Stimulated activated CD4-positive, alpha-beta T cell treated with anti-CD3 and anti-CD28 coated beads, Interleukin-15, amount 100 ng/mL, for 1 hour (primary cell): ENCODE measurements at places on chromosomes 12 and 14.

DNA sequence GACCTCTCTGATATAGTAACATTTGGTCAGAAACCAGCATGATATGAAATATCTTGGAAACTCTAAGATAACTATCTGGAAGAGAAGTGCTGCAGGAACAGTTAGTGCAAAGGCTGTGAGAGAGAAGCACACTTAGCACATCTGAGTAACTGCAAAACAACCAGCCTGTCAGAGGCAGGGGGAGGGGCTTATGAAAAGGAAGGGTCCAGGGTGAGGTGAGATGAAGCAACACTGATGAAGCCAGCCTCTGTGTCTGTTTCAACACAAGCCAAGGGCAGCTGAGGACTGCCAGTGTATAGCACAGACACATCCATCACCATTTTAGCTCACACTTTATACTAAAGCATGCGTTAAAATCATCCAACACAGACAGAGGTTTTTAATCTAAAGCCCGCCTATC, 37.4 kb upstream of the OVCH1 start:
- DNase-seq, result no peak

DNA sequence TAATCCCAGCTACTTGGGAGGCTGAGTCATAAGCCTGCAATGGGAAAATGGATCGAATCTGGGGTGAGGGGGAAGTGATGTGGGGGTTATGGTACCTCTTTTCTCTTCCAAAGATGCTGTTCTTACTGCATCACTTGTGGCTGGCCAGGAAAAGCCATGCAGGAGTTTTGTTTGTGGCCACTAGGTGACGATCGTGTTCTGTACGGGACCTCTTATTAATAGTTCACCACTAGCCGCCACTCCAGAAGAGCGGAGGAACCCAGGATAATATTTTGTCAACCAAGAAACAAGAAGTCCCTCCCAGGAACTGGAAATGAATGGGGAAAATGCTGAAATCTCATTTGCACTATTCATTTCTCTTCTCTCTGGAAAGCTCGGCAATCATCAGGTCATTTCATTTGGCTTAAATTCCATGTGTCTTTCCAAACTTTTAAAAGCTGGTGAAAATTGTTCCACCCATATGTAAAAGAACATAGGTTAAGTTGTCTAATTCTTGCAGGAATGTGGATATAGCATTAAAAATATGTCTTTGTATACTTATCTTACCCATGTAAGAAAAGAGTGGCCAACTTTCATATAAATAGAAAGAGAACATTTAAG, 8.9 kb downstream of the GPR65 start:
- no peak for DNase-seq

DNA sequence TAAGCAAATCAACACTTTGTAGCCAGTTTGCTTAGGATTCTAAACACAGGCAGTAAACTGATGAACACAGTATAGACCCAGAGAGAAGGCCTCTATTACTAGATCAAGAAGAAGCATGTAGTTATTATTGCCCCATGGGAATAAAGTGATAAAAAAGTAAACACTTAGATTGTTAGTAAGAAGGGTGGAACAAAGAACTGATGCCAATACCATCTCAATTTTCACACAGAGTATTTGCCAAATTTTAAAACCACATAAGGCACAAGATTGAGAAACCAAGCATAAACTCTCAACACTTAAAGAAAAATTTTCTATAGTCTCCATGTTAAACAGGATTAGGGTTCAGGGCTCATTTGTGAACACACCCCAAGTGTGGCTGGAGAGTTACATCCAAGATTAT, 77.0 kb upstream of the SYT1 start:
- DNase-seq, result no peak

GRCh38 chr14:60215520-60216420, 33.3 kb upstream of the PPM1A start:
- no peak for DNase-seq

DNA sequence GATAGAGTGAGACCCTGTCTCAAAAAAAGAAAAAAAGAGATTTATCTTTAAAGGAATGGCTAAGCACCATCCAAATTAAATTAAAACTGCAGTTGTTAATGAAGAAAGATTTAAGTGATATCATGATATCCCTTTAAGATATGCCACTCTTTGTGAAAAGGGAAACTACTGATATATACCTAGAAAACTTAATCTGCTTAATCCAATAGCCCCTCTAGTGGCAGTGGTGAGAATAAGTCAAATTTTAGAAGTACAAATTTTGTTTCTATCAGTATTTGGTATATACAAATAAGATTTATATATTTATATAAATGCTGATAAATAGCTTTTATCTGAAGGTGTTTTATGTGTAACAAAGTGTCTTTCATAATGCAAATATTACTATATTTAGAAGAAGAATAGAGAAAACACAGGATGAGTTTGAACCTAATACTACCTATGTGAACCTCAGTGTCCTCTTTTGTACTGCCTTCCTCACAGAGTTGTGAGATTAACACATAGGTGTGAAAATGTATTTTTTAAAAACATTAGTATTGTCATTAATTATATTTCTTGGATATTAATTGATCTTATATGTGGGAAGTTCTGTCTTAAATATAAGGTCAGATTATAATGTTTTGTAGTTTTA, 51.4 kb upstream of the GARIN2 start:
- no peak for DNase-seq

GRCh38 chr12:94706250-94706661, 55.9 kb upstream of the TMCC3 start:
- no peak for DNase-seq

GRCh38 chr12:72054511-72054910, 115.9 kb downstream of the TPH2 start:
- DNase-seq, result no peak

DNA sequence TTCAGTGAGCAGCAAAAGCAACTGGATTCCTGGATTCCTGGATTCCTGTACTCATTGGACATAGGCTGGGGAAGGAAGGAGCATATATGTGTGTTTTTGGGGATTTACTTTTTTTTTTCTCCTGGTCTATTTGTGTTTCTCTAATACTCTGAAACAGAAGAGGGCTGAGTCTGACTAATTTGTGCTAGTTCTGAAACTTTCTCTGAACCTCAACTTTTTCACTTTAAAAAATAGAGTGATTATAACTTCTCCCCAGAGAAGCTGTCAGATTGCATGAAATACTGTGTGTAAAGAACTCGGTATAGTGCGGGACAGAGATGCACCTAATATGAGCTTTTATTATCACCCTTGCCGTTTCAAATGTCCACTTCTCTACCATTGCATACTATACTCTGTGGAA, 529.5 kb downstream of the TMTC2 start:
- no peak for DNase-seq

- no peak for DNase-seq
These were observed 91.9 kb downstream of the SYNE3 start for GRCh38 chr14:95424529-95424928.

GRCh38 chr14:72741826-72742117, 152.1 kb downstream of the DPF3 start:
- no peak for DNase-seq

DNA sequence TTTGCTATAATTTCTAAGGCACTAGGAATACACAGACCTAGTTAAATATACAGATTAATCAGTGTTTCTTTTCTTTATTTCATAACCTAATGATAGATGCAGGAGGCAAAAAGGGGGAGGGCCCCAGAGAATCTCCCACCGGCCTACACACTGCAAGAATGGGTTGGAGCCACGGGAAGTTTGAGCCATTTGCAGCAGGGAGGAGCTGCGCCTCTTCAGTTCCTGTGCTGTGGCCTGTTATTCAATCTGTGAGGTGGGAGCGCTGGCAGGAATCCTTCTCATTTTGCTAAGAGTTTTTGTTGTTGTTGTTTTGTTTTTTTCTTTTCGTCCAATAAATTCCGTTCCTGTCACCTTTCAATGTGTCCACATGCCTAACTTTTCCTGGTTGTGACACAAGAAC, 251.3 kb upstream of the RPL10L start:
- DNase-seq, result no peak

DNA sequence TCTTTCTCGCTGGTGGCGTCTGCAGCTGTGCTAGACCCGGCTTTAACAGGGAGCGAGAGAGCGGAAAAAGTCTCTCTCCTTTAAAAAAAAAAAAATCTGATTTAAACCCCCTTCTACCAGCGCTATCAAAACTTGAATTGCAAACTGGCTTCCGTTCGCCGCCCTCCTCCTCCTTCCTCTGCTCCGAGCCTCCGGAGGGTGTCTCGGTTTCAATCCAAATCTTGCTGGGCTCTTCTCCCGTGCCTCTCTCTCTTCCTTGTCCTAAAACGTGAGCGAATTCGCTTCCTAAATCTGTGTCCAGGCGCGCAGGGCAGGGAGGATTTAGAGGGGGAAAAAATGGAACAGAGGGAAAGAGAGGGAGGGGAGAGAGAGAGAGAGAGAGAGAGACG, 272 bp downstream of the TBX3 start:
- no peak for DNase-seq

DNA sequence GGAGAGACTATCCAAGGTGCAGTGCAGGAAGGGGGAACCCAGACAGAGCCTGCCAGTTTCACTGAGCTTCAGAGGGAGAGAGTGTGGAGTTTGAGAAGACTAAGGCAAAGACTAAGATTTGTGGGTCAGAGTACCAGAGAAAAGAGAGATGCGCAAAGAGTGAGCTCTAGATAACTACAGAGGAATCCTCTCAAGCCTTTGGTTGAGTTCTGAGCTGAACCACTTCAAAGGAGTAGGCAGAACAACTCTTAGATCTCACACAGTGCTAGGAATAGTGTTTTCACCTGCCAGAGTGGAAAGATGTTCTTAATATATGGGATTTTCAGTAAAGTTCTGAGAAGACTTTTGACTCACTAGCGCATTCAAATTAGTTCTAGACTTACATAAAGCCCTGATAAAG, 10.7 kb upstream of the M6PR start:
- DNase-seq, result no peak

DNA sequence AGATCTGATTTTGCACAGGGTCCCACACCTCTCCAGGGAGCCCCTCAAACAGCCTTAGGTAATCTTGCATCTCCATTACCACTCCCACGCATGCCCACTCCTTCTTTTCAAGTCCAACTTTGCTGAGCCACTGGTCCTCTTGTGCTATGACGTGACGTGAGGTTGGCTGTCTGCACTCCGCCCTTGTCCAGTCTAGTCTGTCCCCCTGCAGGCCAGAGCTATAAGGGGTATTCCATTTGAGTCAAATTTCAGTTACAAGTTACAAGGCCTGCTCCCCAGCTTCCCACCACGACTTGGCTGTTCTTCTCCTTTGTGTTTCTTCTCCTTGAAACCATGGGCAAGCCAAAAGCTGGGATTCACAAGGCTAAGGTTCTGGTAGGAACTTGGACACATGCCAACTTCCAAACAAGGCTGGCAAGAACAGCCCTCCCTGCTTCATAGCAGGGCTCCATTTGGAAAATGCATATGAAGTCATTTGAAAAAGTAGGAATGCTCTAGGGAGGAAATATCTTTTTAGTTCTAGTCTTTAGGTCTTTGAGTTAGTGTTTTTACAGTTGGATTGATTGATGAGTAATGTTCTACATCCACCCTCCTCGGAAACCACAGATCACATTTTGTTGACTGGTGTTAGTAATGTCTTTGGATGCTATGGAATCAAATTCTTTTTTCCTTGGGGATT, 49.1 kb downstream of the KCNA1 start:
- DNase-seq, result no peak
